ENCODE measurements at places on chromosomes 2 and 18.

DNA sequence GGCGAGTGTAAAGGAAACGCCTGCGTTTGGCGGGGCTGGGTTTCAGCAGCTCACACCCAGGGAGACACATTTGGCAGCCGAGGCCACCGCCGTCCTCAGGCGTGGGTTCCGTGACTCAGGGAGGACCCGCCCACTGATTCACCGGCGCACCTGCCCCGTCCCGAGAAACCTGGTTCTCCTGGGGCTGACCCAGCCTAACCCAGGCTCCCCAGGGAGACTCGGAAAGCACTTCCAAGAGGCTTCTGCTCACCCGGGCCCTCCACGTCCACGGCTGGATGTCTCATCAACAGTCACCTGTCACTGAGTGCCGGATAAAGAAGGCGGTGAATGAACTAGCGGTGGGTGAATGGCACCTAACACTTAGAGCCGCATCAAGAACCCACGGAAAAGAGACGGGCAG, 126.4 kb upstream of the CTDP1 start:
- no peak for DNase-seq

DNA sequence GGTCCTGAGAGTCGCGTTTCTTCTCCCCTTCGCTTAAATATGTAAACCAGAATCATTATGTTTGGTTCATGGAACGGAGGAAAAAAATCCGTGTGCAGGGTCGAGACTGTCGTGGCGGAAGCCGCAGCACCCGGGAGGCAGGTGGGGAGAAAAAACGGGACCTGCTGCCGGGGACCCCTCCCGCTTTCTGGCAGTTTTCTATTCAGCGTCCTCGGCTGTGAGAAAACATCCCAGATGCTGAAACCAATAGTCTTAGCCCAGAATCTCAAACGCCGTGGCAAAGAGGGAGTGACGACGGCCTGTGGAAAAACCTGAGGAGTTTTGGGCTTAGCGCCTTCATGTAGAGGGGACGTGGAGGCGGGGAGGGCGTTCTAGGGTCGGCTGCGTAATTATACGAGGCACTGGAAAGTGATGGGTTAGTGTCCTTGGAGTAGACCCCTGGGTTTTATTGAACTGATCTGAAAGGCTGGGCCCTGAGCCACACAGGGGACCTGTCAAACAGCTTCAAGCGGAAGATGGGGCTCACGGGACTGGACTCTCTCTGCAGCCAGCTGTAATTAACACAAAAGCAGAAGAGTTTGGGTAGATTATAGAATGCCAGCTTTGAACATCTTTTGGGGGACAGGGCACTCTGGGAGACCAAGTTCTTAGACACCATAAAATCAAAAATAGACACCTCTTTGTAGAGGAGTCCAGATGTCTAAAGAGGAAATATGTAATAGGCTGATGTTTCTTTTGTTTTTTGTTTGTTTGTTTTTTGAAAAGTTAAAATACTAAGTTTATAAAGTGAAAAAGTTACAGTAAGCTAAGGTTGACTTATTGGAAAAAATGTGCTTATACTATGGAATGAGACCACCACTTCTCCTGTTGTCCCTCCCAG, 834 bp upstream of the BUB1 start:
- DNase-seq, result peak; percentile 46

DNA sequence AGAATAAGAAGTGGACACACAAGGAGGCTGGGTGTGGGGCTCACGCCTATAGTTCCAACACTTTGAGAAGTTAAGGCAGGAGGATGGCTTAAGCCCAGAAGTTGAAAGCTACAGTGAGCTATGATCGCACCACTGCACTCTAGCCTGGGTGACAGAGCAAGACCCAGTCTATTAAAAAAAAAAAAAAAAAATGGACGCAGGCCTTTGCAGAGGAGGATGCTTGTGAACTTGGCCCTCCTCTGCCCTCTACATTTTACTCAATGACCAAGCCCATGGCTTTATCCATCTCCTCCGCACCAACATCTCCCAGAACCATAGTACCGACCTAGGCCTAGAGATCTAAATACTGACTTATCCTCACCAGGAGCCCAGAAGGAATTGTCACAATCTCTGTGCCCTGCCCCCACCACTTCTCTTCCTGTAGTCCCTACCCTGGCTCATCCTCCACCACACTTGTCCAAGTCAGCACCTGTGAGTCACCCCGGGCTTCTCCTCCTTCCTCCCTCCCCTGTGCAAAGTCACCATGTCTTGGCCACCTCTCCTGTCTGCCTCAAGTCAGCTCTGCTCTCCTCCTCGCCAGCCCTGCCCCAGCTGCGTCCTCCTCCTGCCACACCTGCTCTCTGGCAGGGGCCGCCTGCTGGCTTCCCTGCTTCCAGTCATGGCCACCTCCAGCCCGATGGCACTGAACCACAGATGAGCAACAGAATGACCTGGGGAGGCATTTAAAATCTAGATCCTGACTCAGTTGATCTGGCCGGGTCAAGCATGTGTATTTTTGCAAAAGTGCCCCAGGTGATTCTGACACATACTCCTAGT, 35.8 kb upstream of the ASPRV1 start:
- DNase-seq, result no peak

DNA sequence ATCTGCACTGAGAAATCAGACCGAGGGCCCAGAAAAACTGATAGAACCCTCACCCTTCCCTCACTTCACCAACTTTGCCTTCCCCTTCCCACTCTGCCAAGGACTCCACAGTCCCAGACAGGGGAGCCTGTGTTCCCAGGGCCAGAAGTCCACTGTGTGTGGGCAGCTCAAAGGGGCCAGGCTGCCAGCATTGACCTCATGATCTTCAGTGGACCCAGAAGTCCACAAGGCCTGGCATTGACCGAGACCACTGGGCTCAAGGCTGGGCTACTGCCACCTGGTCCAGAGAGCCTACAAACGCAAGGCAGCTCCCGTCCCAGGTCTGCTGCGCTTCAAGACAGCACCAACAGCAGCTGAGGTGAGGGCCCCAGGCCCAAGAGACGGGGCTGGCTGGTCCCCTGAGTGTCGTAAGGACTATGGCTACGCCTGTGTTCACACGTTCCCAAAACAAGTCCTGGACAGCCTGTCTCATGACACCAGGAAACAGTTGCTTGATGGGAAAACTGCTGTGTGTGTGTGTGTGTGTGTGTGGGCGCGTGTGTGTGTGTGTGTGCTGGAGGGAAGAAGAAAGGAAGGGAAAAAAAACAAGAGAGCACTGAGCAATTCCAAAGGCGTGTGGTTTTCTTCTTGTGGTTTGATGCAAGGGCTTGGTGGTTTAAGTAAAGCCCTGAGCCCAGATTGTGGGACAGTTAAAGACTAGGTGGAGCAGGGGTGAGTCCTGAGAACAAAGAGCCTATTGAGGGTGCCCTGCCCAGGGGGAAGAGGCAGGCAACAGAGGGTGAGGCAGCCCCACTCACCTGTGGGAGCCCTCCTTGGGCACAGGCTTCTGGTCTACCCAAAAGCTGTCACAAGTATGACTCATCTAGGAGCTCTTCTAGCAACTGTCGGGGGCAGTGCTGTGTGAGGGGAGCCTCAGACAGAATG, 46.6 kb upstream of the ZBTB7C start:
- DNase-seq, result no peak

DNA sequence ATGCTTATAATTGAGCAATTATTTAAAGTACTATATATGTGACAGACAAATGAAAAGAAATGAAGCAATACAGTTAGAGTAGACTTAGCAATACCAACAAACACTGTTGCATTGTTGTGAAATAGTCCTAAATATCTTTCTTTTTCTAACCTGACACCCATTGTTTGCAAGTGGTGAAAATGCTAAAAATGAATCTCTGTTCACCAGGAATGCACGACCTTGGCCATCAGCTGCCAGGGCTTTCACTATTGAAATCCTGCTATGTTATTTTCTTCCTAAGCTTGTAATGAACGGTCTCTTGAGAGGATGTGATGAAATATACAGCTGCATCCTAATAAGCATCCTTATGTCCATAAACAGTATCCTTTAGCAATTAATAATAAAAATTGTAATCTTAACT, 136.2 kb upstream of the MGAT5 start:
- DNase-seq, result no peak

- no peak for DNase-seq
Measured at GRCh38 chr2:230898713-230899091, 26.3 kb downstream of the GPR55 start.

DNA sequence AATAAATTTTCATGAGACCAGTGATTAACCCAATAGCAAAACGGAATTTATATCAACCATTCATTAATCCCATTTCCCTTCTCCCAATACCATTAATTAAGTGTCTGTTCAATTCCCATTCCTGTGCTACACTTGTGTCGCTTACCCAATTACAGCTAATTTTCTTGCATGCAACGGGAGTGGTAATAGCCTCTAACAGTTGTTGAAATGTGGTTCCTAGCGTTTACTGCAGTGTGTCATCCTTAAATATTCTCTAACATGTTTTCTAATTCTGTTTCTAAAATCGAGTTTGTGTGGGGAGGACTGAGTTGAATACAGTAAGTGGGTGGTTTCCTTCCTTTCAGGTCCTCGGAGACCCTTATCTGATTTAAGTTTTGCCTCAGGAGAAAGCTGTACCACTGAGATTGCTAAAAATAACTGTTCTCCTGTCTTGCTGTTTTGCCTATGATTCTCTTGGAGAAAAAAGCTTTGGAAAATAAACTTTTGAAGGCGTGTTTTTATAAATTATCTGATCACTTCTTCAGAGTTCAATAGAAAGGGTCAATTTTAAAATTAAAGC, 59.3 kb upstream of the LRRTM1 start:
- no peak for DNase-seq

DNA sequence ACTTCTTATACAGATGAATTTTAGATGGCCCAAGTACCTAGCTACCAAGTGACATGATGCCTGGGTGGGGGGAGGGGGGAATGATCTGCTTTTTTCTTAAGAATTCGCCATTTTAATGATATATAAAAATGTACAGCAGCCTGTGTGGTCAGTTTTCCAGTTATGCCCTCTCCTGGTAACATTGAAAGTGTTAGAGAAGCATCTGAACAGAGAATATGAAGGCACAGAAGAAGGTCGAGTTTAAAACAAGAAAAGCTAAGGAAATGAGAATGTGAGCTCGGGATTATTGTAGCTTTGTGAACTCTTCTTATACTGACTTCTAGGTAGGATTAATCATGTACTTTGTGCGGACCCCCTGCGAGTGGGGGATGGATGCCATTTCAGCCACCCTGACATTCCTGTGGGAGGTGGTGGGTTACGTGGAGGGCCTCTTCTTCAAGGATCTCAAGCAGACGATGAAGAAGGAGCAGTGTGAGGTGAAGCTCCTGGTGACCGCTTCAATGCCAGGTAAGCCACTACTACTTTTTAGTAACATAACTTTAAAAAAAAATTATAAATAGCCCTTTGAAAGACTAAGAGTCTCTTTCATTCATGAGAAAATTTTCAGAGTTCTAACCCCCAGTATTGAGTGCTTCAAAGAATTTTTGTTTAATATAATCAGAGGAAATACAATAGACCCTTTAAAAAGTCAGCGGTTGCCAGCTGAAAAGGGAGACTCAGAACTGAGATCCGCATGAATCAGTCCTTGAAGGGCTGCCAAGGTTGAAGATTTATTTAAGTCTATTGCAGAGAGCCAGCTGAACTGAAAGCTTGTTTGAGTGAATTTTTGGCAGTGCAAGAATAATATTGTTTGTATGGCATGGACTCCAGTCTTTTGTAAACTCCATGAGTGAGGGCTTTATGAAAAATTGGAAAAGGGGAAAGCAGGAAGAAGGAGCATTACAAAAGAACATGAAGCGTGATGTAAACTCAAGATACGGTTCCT, 68.6 kb upstream of the RPE start:
- DNase-seq, result no peak

DNA sequence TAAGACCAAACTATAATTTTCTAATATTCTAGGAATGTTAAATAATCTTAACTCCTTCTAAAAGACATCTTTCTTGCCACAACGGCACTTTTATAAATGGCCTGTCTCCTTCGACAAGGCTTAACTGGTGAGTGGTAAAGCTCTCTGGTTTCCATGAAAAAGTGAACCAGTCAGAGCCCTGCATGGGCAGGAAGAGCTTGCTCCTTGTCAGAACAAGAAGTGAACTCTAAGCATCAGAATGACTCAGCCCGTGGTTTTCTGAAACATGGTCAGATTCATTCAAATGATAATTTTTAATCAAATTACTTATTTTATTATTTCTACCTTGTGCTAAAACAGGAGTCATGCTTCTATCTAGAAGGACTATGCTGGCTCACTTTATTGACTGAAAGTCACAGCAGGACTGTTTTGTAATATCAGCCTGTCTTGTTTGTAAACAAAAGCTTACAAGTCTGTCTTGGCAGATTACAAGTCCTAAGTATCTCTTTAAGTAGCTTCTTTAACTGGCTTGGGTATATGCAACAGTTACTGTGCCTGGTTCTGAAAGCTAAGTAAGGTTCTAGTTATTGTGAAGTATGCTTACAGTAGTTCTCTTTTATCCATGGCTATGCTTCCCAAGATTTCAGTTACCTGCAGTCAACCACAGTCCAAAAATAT, 245.4 kb downstream of the NAPG start:
- peak; percentile 43 for DNase-seq

GRCh38 chr18:41320100-41320499, 634.9 kb upstream of the PIK3C3 start:
- no peak for DNase-seq

GRCh38 chr2:177225965-177226360, 13.4 kb downstream of the HNRNPA3 start:
- no peak for DNase-seq

DNA sequence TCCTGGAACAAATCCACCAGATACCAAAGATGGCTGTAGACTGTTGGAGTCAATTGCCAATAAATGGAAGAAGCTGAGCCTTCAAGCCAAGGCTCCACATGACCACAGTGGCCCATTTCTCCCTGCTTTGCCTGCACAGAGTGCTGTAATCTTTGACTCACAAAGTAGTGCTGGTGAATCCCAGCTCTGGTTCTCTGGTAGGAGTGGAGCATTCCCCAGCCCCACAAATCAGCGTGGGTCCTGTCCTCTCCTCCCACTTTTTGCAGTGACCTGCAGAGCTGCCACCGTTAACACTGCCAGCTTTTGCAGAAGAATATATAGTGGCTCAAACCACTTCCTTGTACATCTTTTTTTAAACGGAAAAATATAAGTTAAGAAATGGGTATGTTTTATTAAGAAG, 93.9 kb downstream of the MGAT5 start:
- no peak for DNase-seq

GRCh38 chr2:171154348-171154747, 6.3 kb downstream of the TLK1 start:
- no peak for DNase-seq

- DNase-seq, result no peak
Measured at GRCh38 chr2:198236338-198236737, 431.9 kb downstream of the PLCL1 start.
